Liver (tissue), 10 donors: ENCODE measurements at places on chromosomes 13 and 19. TPM values are rescaled to one million over a fixed set of nuclear protein-coding genes. Genes with fewer than 3 reads are reported as not detected.

- no peak for DNase-seq
Measured at GRCh38 chr13:47555235-47555634, 445.8 kb downstream of the SUCLA2 start.

DNA sequence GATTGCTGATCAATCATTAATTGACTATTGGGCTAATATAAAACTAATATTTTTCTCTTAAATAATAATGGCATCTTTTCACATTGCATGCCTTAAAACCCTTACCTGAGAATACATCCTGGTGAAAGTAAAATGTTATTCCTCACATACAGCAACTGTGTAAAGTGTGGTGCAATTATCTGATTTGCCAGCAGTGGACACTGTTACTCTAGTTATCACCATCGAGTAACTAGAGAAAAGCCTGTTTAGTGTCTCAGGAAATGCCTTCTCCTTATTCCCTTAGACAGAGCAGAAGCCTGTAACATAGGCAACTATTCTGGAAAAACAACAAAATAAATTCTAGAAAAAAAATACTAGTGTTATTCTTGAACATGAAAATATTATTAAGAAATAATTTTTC, 459.8 kb downstream of the FGF14 start:
- no peak for DNase-seq

GRCh38 chr19:1292419-1293151, 6.9 kb downstream of the EFNA2 start:
- no peak for DNase-seq

DNA sequence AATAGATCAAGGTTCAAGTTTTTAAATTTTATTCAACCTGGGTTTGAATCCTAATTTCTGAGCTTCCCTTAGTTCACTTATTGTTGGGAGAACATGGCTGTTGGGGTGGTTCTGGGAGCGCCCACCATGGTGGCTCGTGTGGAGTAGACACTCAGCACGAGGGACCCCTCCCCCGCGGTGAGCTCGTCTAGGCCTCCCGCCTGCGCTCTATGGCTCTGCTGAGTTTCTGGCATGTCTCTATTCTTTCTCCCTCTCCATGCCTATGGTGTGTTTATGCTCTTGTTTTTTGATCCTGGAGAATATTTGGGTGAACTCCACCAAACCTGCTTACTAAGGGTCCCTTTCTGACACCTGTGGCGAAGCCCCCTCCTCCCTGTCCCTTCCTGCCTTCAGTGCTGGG, 1.6 kb upstream of the EPN1 start:
- DNase-seq, result no peak

DNA sequence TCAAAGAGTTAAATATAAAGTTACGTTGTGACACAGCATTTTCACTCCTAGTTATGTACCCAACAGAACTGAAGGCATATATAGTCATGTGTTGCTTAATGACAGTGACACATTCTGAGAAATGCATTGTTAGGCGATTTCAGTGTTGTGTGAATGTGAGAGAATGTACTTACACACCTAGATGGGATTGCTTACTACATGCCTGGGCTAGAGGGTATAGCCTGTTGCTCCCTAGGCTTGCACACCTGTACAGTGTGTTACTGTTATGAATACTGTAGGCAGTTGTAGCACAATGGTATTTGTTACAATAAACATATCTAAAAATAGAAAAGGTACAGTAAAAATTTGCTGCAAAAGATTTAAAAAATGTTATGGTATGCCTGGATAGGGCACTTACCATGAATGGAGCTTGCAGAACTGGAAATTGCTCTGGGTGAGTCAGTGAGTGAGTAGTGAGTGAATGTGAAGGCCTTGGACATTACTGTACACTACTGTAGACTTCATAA, 89.2 kb downstream of the DHRS12 start:
- DNase-seq, result no peak

- DNase-seq, result no peak
Measured at GRCh38 chr13:78198419-78198818, 279.8 kb upstream of the EDNRB start.

- DNase-seq, result no peak
Measured at GRCh38 chr13:110346661-110347067, 39.6 kb downstream of the COL4A2 start.

DNA sequence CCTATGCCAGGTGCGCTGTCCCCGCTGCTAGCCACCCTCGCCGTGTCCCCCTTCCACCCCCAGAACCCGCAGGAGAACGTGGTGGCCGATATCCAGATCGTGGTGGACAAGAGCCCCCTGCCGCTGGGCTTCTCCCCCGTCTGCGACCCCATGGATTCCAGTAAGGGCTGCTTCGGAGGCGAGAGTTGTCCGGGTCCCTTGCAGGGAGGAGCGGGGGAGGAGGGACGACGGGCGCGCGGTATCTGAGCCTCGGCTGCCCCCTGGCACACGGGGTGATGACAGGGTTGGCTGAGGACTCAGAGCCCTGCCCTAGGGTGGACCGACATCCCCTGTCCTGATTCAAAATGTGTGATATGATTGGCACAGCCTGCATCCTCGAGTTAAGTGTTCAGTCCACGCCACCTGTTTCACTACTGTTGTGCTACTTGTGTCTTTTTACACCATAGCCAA, 653 bp downstream of the MVB12A start:
- DNase-seq, result no peak

DNA sequence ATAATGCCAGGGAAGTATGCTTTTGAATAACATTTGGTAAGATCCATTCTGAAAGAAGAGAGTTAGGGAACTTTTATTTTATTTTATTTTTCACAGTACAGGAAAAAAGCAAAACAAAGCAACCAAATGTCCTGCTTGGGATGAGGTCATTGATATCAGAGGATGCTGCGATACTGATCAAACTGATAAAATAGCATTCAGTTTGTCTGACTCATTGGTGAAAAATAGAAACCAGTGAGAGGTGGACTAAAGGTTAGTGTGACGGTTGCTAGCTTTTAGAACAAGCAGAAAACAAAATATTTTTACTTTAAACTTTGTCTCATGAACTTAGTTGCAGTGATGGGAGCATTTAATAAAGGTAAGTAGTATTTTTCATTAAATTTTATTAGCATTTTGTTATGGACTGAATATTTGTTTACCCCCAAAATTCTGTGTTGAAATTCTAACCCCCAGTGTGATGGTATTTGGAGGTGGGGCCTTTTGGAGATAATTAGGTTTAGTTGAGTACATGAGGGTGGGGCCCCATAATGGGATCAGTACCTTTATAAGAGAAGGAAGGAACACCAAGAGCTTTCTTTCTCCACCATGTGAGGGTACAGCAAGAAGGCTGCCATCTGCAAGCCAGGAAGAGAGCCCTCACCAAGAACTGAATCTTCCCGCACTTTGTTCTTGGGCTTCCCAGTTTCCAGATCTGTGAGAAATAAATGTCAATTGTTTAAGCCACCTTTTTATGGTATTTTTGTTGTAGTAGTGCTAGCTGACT, 37.3 kb downstream of the ITGBL1 start:
- DNase-seq, result no peak

ZNF486 gene
- total RNA-seq, result 0.75 TPM

PRRG2 gene
- 1.1 TPM for total RNA-seq

DNA sequence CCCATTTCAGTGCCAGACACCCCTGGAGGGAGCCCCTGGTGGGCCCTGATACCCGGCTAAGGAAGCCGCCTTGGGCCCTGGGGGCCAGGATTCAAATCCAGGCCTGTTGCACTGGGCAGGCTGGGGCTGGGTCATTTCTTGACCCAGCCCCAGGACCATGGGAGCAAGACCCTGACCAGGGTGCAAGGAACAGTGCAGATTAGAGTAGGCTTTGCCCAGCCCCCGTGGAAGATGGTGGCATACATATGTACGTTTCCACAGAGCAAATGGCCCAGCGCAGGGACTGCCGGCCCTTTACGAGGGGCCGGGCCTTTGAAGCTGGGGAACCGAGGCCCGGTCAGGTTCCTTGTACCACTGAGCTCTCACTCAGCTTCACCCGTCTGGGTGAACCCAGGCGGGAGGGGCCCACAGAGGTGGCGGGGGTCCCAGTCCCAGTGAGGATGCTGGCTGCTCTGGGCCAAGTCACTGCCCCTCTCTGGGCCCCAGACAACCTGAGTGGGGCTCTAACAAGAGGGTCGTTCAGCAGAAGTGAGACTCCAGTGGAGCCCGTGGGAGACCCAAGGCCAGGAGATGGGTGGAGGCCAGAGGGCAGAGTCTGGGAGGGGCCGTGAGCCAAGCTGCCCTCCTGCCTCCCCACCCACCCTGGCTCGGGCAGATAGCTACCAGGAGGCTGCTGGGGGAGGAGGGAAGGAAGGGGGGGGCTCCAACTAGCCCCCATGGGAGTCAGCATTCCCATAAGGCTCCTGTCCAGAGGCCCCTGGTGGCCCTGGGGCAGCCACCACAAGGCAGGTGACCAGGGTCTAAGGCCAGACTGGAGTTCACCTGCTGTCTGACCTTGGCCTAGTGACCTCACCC, 2.7 kb downstream of the MKNK2 start:
- peak; percentile 80 for DNase-seq

- no peak for DNase-seq
Measured at GRCh38 chr13:64936879-64937278, 2293.3 kb downstream of the PCDH9 start.

GRCh38 chr13:79688741-79689140, 207.8 kb downstream of the NDFIP2 start:
- no peak for DNase-seq

DNA sequence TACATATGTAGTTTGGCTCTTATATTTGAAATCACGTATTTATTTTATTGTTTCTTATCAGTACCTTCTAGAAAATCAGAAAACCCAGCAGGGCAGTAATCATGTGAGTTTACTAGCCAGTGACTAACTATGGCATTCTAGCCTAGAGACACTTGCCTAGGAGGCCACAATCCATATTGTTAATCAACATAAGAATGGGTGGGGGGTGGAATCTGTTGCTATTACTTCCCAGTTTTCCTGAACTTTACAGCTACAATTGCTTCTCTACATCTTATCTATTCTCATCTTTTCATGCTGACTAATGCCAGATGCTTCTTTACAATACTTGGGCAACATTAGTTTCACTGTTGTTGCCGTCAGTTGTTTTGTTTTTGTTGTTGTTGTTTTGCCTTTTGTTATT, 18.7 kb upstream of the ATXN8OS start:
- no peak for DNase-seq

GRCh38 chr19:38932425-38933179, 1.9 kb downstream of the MRPS12 start:
- no peak for DNase-seq
